ENCODE measurements at places on chromosomes 3 and 15.

- DNase-seq: no peak
Observed at GRCh38 chr15:67201136-67201535, 53.3 kb downstream of the AAGAB start.

GRCh38 chr15:99932676-99933402 lies 199.6 kb upstream of the LYSMD4 start:
- no peak for DNase-seq

DNA sequence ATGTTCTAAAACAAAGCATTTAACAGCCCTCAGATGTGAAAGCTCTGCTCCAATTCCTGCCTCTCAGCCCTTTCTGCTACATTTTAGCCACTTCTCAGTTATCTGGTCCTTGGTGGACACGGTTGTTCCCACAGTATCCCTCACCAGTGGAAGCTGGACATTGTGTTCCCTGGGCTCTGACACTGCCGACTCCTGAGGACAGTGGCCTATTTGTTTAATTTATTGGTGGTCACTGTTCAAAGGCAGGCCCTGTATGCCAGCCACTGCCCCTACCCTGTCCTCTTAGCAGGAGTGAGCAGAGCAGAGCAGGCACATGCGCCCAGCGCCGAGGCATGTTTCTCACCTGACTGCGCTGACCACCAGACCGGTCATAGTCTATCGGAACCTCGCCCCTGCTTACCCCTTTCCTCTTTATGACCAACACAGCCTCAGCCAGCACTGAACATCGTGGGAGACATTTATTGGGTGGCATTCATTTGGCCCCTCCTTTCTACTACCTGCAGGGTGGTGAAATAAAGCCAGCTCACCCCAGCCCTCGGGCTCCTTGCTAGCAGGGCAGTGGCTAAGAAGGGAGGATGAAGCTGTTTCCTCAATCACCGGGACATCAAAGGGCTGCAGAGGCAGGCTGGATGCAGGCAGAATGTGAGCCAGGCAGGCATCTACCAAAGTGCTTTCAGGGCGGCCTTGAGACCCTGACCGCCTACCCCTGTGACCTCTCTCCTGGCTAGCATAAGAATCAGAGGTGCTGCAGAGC lies 54.3 kb upstream of the HACD2 start:
- no peak for DNase-seq

DNA sequence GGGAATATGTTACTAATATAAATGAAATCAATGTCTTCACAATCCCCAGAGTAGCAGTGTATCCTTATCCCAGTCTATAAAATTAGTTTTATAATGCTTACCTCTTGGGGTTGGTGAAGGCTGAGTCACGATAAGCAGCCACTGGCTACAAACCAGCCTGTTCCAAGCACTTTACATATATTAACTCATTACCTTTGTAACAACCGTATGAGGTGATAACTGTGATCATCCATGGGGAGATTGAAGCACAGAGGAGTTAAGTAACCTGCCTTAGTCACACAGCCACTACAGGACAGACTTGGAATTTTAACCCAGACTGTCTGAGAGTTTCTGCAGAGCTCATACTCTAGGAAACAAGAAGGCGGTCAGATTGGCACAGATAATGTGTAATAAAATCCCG lies 43.3 kb upstream of the MITF start:
- DNase-seq: no peak

- no peak for DNase-seq
Observed at GRCh38 chr15:39704689-39705088, 78.0 kb downstream of the FSIP1 start.
